ENCODE measurements at places on chromosomes 6 and 20. TPM values are rescaled to one million over a fixed set of nuclear protein-coding genes. Genes with fewer than 3 reads are reported as not detected.

The PLEKHG1 gene
- 57.0 TPM for total RNA-seq

The DEFB119 gene
- not detected for total RNA-seq

The TFAP2C gene
- total RNA-seq = not detected

The BCAS1 gene
- total RNA-seq = not detected

The NOTCH4 gene
- total RNA-seq = 89.3 TPM

The NT5E gene
- total RNA-seq = 258 TPM

The HDGFL1 gene
- not detected for total RNA-seq

The MRS2 gene
- total RNA-seq = 16.2 TPM

The RNF144B gene
- total RNA-seq = 77.0 TPM

The CDKN1A gene
- 299 TPM for total RNA-seq

The COL11A2 gene
- total RNA-seq = 0.07 TPM

The TXLNB gene
- total RNA-seq = 0.53 TPM

The RIPK1 gene
- total RNA-seq = 21.8 TPM

The CASS4 gene
- total RNA-seq = not detected

The NR2E1 gene
- total RNA-seq = not detected

The MATN4 gene
- total RNA-seq = 0.20 TPM

The RWDD2A gene
- total RNA-seq = 4.2 TPM

The SLC2A10 gene
- 1.9 TPM for total RNA-seq

The DDX43 gene
- total RNA-seq = 0.53 TPM

The C6orf163 gene
- total RNA-seq = 0.74 TPM

The ADAM33 gene
- not detected for total RNA-seq

The HFE gene
- 3.1 TPM for total RNA-seq

The SNAP25 gene
- total RNA-seq = 0.73 TPM

The MAFB gene
- total RNA-seq = 0.79 TPM

The GRM1 gene
- not detected for total RNA-seq

The SIRPB2 gene
- total RNA-seq = 0.07 TPM

The HTR1B gene
- 6.1 TPM for total RNA-seq

The NINL gene
- total RNA-seq = 7.9 TPM

The HLA-DOA gene
- not detected for total RNA-seq

The VNN1 gene
- total RNA-seq = 0.69 TPM

The FRMD1 gene
- total RNA-seq = not detected

The CYP39A1 gene
- 0.20 TPM for total RNA-seq

The MAS1 gene
- not detected for total RNA-seq

The UBD gene
- total RNA-seq = 24.5 TPM

The MICB gene
- total RNA-seq = 19.6 TPM

The BCAS4 gene
- total RNA-seq = 1.00 TPM

The SPATS1 gene
- total RNA-seq = not detected

The TGM3 gene
- total RNA-seq = not detected

The GDAP1L1 gene
- total RNA-seq = not detected
